HTR-8/SVneo (cell line): ENCODE measurements at places on chromosomes 7 and 10.

GRCh38 chr7:73974948-73975926 is 52.7 kb upstream of the ELN start:
- DNase-seq: no peak

- DNase-seq: no peak
Observed at GRCh38 chr7:121761399-121761798, 111.6 kb upstream of the PTPRZ1 start.

DNA sequence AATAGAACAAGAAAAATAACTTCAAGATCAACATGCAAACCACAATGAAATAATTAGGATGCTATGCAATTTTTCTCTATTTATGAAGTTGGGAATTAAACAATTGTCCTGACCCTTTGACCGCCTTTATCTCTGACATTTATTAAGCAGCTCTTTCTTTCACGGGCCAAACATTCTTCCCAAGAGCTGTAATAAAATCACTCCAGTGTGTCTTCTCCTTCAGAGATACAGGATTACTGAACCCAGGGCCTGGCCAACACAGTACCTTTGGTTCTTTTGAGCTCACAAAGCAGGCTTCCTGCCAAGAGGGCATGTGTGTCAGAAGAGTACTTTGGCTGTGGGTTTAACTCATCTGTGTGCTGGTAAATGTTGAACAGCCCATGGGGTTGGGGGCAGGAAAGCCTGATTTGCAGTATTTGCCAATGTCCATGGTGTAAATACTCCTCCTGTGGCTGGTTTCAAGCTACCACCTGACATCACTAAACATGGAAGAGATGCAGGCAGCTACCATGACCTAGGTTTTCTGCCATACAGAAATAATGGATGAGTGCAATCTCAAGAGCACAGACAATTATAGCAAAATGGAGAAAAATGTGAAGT is 121.7 kb downstream of the FANK1 start:
- no peak for DNase-seq

GRCh38 chr7:108249453-108249852 is 119.3 kb upstream of the LAMB4 start:
- no peak for DNase-seq

DNA sequence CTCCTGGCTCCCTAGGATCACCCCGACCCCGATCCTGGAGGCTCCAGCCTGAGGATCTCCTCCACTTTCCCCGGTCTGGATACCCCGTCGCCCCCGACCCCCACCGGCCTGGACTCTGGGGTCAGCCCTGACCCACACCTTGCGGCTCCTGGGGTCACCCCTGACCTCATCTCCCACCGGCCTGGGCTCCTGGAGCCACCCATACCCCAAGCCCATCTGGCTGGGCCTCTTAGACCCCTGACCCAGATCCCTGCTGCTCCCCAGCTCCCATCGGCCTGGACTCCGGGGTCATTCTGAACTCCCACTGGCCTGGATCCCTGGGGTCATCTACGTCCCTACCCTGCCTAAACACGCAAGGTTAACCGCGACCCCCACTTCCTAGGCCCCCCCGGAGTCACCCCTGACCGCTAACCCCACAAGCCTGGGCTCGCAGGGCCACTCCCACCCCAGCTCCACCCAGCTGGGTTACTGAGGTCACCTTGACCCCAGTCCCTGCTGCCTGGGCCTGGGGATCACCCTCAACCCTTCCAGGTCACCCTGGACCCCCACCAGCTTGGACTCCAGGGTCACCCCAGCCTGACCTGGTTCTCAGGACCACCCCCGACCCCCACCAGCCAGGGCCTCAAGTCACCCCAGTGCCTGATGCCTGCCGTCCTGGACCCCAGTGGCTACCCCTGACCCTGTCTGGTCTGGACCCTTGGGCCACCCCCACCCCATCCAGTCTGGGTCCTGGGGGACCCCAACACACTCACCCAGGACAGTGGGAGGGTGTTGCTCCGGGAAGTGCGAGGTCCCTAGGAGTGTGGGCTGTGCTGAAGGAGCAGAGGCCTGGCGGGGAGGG is 1.2 kb downstream of the FOXK1 start:
- no peak for DNase-seq

DNA sequence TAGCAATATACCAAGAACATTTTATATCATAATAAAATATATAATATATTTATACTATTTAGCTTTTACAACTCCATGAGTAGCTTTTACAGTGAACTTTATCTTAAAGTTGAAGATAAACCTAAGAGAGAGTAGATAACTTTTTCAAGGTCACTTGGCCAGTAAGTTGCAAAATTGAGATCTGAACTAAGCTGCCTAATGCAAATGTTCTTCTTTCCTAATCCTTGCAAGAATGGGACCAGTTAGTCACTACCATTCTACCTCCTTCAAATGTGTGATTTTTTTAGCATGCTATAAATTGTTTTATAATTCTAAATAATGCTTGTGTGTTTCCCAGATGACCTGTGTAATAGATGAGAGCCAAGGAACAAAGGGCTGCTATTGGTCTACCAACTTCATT is 47.8 kb downstream of the CH25H start:
- DNase-seq: no peak

GRCh38 chr10:78980354-78980753 is 88.4 kb upstream of the ZMIZ1 start:
- DNase-seq: no peak

DNA sequence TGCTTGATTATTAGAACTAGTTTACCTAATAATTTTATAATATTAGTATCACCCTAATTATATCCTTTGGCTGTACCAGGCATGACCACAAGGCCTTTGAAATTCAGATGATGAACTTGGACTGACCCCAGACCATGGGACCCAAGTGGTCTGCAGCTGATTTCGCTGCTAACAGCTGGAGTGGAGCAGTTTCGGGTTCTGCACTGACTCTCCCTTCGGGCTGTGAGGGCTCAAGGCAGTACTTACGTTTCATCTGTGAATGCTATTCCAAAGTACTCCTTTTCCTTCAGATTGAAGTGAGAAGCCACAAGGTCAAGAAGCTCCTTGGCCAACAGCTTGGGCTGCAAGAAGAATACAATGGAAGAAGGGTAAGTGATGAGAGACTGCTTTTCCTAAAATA is 223.8 kb downstream of the PRPF18 start:
- DNase-seq: no peak

DNA sequence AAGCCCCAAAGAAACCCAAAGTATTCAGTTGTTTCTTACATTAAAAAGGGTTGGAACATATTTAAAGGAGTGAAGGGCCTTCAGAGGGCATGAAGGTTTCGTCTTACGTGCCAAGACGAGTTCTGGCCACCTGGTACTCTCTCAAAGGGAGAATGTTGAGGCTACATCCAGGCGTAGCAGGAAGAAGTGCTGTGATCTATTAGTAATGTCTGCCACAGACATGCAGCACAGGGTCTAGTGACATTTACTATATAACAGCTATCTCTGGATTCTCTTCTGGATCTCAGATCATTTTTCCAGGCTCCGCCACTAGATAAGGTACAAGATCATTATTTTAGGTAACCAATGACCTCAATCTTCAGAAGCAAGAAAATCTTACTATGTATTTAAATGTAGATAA is 76.5 kb upstream of the ARID5B start:
- no peak for DNase-seq

- DNase-seq: no peak
Observed at GRCh38 chr7:116188-116981, 76.0 kb upstream of the FAM20C start.

DNA sequence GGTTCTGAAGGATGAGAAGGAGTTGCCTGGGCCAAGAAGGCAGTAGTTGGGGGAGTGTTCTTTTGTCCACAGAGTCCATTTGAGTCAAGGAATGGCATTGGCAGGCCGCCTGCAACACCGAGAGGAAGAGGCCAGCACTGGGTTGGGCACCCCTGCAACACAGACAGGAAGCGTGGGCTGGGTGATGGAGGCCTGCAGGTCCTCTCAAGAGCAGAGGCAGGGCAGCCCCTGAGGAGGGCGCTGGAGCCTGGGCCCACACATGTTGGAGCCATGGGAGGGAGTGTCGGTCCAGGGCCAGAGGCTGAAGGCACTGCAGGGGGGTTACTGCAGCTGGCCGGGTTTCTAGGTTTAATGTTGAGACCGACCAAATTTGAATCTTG is 137.3 kb downstream of the PTPN20 start:
- DNase-seq: no peak

DNA sequence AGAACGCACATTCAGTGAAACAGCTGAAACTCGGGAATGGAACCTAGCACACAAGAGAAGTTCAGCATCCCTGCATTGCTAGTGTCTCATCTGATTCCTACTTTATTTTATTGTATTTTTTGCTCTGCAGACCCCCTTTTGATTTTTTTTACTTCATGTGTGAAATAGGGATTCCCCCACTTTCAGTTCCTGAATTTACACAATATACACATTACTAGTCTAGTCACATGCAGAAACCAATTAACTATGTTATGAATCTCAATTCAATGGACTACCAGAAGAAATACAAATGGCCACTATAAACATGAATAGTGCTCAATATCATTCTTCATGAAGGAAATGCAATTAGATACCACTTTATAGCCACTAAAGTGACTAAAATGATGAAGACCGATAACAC is 386.1 kb upstream of the COBL start:
- no peak for DNase-seq

- DNase-seq: peak; percentile 95
Observed at GRCh38 chr7:1412322-1413261, 46.7 kb downstream of the MICALL2 start.

DNA sequence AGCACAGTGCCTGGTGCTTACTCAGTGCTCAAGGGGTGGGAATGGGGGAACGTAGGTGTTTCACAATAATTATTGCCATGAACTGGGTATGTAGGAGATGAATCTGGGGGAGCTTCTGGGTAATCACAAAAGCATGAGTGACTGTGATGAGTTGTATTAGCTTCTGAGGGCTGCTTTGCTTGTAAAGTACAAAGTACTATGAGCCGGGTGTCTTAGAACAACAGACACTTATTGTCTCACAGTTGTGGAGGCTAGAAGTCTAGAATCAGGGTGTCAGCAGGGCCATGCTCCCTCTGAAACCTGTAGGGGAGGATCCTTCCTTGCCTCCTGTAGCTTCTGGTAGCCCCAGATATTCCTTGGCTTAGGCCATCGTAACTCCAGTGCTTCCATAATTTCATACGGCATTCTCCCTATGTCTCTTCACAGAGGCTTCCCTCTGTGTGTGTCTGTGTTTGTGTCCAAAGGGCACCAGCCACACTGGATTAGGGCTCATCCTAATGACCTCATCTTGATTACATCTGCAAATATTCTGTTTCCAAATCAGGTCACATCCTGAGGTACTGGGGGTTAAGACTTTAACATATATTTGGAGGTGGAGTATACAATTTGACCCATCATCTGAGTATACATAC is 84.8 kb upstream of the AGBL3 start:
- no peak for DNase-seq

GRCh38 chr10:43623351-43623750 is 17.1 kb downstream of the ZNF485 start:
- DNase-seq: no peak

DNA sequence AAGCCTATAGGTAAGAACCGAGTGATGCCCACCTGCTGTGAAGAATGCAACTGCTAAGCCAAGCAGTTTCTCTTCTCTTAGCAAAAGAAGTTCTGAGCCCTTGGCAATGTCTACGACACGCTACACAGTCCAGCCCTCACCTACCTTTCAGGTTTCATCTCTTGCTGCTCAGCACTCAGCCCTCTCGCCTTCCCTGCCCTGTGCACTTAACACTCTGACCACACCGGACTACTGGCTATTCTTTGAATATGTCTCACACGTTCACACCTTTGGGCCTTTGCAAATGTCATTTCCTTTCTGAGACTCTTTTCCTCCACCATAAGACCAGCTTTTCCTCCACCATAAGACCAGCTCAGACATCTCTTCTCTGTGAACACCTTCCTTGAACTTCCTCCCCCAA is 67.0 kb upstream of the ITGB1 start:
- DNase-seq: no peak

GRCh38 chr10:111281516-111281915 is 204.7 kb downstream of the ADRA2A start:
- peak; percentile 6 for DNase-seq

DNA sequence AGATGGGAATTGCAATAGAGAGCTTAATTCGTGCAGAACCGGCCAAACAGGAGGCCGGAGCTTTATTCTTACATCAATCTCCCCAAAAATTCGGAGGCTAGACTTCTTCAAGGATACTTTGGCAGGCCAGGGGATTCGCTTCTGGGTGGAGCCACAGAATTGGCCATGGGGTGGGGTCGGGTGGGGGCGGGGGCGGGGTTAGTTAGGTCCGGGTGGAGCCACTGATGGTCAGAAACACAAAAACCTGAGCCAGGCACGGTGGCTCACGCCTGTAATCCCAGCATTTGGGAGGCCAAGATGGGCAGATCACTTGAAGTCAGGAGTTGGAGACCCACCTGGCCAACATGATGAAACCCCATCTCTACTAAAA is 87.5 kb downstream of the SEPTIN14 start:
- no peak for DNase-seq

- DNase-seq: no peak
Observed at GRCh38 chr10:97707134-97707861, 6.2 kb upstream of the MARVELD1 start.

DNA sequence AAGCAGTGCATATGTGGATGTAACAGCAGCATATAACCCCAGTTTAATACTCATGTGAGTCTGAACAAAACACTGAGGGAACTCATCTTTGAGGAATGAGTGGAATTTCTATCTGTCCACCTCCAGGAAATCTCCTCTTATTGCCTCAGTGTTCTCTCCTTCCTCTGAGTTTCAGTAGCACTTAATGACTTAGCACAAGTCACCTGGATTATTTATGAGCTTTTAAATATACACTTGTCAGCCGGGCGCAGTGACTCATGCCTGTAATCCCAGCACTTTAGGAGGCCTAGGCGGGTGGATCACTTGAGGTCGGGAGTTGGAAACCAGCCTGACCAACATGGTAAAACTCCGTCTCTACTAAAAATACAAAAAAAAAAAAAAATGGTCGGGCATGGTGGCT is 4.3 kb downstream of the LRRC20 start:
- DNase-seq: peak; percentile 87

GRCh38 chr10:1048732-1049424 is at the start of gene IDI1:
Gene IDI1 (minus strand): TSS chr10:1049119. CDS start chr10:1049003, 116 bp downstream.
- peak; percentile 91 for DNase-seq

DNA sequence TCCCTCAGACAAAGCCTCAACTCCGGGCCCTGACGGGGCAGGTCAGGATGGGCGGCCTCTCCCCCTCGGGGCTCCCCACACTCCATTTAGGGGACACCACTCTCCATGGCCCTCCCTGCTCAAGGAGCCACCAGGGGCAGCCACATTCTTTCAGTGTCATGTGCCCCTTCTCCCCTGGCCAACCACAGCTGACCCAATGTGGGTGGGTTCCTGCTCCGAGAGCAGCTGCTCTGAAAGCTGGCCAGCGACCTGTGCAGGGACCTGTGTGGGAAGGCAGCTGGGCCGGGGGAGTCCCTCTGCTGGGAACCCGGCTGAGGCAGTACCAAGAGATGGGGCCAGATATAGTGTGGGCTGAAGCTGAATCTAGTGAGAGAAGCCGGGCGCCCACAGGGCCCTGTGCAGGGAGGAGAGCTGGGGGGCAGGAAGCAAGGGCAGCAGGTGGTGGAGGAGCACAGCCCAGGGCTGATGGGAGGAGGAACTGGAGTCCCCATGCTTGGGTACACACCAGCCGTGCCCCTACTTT is 40.6 kb upstream of the NPFFR1 start:
- DNase-seq: no peak
